ENCODE measurements at places on chromosomes 3 and 15.

- DNase-seq, result no peak
Observed at GRCh38 chr15:27249046-27249759, 278.2 kb downstream of the GABRG3 start.

GRCh38 chr3:32495085-32495484 is 7.6 kb downstream of the CMTM6 start:
- no peak for DNase-seq

- no peak for DNase-seq
Observed at GRCh38 chr3:184334470-184335158, 2.8 kb upstream of the FAM131A start.

DNA sequence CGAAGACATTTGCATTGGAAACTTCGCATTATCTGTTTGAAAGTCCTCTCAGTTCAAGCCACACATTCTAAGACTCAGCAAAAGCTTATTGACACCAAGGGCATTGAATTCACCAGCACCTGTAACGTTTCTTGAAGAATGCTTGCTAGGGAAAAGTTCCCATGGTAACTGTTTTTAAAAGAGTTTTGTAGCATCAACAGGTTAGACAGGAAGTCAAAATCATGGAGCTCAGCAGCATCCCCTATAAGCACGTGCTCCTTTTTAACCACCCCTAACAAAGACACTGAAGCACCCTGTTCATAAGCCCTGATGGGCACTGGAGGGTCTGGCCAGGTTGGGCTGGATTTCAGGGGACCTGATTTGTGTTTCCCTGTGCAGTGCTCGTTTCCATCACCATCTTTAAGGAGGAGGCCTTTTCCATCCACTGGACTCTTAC is 229.7 kb upstream of the BHLHE40 start:
- DNase-seq, result no peak

DNA sequence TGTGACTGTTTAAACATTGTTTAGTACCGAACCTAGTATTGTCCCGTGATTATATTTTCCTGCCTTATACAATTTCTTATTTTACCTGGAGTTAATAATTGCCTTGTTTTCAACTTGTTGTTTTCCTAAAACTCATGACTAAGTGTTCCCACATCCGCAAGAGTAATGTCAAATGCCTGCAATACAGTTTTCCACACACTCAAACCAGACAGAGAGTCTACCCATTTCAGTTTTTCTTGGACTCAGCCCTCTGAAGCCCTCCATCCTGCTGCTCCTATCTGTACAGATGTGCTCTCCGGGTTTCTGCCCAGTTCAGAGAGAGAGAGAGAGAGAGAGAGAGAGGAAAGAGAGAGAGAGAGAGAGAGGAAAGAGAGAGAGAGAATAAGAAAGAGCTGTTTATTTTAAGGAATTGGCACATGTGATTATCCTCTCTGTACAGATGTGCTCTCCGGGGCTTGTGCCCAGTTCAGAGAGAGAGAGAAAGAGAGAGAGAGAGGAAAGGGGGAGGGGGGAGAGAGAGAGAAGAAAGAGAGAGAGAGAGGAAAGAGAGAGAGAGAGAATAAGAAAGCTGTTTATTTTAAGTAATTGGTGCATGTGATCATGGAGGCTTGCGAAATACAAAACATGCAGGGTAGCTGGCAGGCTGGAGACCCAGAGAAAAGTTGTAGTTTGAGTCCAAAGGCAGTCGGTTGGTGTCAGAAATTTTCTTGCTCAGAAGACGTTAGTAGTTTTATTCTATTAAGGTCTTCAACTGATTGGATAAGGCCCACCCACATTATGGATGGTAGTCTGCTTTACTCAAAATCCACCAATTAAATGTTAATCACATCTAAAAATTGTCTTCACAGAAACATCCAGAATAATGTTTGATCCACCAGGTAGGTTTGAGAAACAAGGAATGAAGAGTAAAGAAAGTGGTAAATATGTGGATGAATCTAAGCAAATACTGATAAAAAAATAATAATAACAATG is 104.1 kb upstream of the GOLGA8J start:
- DNase-seq, result no peak

DNA sequence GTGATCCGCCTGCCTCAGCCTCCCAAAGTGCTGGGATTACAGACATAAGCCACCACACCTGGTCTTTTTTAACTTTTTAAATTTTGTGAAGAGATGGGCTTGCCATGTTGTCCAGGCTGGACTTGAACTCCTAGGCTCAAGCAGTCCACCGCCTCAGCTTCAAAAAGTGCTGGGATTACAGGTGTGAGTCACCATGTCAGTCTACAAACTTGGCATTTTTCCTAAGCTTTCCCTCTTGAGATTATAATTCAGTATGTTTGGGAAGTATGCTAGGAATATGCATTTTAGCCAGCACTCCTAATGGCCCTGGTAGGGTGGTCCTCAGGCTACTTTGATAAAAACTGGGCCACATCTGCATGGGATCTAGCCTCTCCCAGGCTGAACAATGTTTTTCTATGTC is 4.4 kb downstream of the WDR73 start:
- no peak for DNase-seq

DNA sequence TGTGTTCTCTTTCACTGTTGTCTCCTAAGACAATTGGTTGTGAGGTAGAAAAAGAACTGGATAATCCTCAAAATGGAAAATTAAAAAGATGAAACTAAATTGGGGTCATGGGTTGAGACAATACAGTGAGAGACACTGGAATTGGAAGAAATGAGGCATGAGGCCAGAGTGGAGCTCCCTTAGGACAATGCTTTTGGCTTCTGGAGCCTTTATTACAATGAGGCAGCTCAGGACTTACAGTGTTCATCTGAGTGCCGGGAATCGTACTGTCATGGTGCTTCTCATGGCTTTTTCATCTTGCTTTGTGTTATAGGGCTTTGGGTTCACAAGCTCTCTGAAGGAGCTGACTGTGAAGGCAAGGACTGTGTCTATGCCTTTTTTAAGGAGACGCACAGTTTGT is 293.5 kb downstream of the SOX2 start:
- DNase-seq, result no peak

GRCh38 chr15:86375733-86376280 is 296.1 kb downstream of the AGBL1 start:
- no peak for DNase-seq

- peak; percentile 71 for DNase-seq
Observed at GRCh38 chr15:101251830-101252820, at the start of gene CHSY1. Gene CHSY1 (minus strand): TSS chr15:101252048. CDS start chr15:101251456, 592 bp downstream.

- DNase-seq, result no peak
Observed at GRCh38 chr3:48107227-48107626, 81.0 kb downstream of the CDC25A start.

GRCh38 chr15:73335471-73335870 is 33.3 kb downstream of the HCN4 start:
- DNase-seq, result no peak

DNA sequence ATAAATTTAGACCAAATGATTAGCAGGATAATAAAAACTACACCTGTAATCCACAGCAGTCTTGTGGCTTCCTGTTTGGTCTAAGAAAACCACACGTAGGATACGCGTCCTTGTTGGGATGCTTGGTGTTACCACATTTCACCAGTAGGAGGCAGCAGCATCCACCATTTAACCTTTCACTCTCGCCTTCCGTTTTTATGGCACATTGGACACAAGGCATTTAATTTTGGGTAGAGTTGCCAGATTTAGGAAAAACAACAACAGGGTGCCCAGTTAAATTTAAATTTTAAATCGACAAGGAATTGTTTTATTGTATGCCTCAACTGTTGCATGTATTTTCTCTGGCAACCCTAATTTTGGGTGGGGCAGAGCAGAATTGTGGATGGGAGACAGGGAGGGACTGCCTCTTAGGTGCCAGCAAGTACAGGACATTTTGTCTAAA is 6.3 kb downstream of the LRRC31 start:
- DNase-seq, result peak; percentile 60

GRCh38 chr3:196793246-196793645 is 53.6 kb downstream of the PAK2 start:
- DNase-seq, result peak; percentile 83

- DNase-seq, result no peak
Observed at GRCh38 chr15:100926971-100927756, 8.0 kb downstream of the LRRK1 start.

DNA sequence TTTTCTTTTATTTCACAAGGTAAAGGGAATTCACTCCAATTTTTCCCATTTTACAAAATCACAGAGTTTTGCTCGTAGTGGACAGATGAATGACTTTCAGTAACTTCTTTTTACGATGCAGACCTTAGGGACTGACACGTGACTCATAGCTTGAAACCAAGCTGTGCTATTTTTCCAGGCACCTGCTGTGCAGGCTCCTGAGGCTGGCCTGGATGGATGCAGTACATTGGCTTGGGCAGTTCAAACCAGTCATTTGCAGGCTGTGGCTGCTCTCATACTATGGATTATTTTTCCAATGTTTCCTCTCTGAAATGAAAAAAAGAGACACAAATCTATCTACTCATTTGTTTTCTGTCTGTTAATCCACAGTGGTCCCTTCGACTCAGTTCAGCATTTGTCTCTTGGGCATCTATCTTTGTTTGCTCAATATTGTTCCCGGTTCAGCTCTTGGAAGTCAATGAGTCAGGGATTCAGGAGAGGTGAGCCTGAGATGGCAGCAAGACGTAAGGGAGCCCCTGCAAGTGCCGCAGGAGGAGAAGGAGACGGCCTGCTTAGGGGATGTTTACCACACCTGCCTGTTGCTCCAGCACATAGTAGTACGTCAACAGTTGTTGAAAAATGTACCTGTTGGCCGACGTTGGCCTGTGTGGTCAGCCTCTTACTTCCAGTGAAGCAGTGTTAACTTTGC is 92.8 kb downstream of the SV2B start:
- no peak for DNase-seq

- no peak for DNase-seq
Observed at GRCh38 chr15:68399096-68400065, 32.6 kb downstream of the ITGA11 start.

DNA sequence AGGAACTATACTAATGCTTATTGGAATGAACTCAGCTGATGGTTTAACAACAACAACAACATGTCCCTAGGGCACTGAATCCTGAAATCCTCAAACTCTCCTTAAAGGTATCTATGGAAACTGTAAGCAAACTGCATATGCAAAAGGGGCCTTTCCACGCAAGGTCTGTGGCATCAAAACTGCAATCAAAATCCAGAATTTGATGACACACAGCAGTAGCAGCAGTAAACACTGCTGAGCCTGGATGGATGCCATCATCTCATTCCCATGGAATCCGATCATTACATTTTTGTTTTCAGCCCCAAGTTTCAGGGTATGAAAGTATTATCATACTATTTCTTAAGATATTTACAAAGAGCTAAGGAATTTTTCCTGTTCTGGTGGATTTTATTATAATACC is 399.7 kb downstream of the VPS13C start:
- no peak for DNase-seq

DNA sequence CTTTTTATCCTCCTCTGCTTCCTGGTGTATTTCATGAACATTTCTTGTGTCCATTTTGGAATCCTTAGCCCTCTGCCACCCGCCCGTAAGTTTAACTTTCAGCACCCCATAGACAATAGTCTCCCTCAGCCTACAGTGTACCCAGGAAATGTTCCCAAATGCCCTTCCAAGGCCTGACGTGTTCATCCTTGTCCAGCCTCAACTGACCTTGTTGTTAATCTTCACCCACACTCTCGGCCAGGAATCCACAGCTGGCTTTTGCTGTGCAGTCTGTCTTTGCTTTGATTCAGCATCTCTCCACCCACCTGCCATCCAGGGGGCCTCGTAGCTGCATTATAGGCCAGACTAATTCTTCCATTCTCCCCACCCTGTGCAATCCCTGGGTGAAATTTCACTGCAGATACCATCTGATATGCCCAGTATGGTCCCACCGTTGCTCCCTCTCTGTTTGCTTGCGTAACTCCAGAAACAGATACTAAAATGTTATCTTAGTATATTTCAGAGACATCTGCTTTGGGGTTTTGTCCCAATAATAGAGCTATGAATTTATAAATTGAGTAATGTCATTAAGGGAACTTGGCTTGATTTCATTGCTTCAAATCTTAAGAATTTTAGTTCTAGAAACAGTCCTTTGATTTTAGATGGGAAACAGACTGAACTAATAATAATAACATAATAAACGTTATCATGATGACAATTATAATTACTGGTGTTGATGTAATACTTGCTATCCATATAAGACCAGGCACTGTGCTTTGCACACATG is 16.6 kb downstream of the GUCA1C start:
- DNase-seq, result no peak

DNA sequence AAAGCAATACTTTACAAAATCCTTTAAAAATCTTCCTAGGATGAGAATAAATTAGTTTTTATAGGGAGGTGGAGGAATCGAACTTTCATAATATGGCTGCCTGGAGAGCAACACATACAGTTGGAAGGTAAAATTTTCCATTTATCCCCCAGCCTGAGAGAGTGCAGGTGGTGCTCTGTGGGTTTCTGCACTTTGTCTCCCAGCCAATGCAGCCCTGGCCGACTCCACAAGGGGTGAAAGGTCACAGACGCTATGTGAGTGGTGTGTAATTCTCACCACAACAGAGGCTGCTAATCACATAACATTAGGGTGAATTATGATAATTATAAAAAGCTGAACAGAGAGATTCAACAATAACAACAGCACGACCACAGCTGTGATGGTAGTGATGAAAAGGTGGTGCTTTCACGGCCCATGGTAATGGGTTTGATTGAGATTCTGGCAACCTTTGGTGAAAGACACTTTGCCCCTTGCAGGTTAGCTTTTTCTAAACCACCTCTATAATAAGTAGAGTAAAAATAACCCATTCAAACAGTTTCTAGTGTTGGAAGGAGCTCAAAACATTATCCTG is 30.1 kb upstream of the NANOGP8 start:
- no peak for DNase-seq

- DNase-seq, result no peak
Observed at GRCh38 chr3:88019024-88019423, 39.8 kb downstream of the CGGBP1 start.
